ENCODE measurements at places on chromosomes 12 and 14.

DNA sequence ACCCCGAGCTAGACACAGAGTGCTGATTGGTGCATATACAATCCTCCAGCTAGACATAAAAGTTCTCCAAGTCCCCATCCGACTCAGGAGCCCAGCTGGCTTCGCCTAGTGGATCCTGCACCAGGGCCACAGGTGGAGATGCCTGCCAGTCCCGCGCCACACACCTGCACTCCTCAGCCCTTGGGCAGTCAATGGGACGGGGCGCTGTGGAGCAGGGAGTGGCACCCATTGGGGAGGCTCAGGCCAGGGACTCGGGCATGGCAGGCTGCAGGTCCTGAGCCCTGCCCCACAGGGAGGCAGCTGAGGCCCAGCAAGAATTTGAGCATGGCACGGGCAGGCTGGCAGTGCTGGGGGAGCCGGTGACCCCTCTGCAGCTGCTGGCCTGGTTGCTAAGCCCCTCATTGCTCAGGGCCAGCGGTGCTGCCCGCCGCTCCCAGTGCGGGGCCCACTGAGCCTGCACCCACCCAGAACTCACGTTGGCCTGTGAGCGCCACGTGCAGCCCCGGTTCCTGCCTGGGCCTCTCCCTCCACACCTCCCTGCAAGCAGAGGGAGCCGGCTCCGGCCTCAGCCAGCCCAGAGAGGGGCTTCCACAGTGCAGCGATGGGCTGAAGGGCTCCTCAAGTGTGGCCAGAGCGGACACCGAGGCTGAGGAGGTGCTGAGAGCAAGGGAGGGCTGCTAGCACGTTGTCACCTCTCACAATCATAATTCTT is 136.7 kb downstream of the PAWR start:
- no peak overlapping the region for H3K4me3 ChIP-seq
- H3K4me1 ChIP-seq: no peaks in the 10 kb centered on the region
- no peaks in the 10 kb centered on the region for H3K36me3 ChIP-seq
- DNase-seq: no peak
- no peak overlapping the region for H3K27ac ChIP-seq

DNA sequence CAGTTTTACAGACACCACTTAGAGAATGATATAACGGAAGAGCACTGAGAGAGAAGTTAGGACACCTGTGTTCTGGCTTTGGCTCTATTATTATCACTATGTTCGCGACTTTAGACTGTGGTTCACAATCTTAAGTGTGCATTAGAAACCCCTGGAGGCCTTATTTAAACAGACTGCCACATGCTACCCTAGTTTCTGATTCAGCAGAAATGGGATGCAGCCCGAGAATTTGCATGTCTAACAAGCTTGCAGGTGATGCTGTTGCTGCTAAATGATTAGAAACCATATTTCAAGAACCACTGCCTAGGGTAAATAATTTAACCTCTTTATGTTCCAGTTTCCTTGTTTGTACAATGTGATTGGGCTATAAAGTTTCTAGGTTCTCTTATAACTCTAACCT is 3.6 kb upstream of the RAD51AP1 start:
- DNase-seq: no peak
- no peaks in the 10 kb centered on the region for H3K27me3 ChIP-seq
- no peak overlapping the region for H3K27ac ChIP-seq
- H3K4me3 ChIP-seq: no peak overlapping the region
- peaks cover 22% of the 10 kb centered on the region for H3K4me1 ChIP-seq

- no peak overlapping the region for H3K27ac ChIP-seq
- no peak for DNase-seq
- no peak overlapping the region for H3K4me3 ChIP-seq
- H3K36me3 ChIP-seq: no peaks in the 10 kb centered on the region
Measured at GRCh38 chr12:4962539-4963486, 53.1 kb downstream of the KCNA1 start.

DNA sequence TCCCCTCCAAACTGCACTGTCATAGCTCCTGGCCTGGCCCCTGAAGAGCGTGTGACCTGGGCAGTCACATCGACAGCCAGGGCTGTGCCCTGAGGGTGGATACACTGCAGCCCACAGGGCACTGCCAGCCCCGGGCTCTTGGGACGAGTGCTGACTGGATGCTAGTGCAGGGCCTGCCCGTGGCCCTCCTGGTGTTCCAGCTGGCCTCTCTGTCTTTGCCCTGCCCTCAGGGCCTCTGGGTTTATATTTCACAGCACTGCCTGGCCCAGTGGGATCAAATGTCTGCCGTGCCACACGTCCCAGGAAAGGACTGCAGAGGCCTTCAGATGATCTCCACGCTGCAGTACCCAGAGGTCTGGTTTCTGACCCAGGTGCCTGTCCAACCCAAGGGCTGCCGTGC is 10.1 kb upstream of the CCDC197 start:
- H3K36me3 ChIP-seq: no peaks in the 10 kb centered on the region
- DNase-seq: no peak
- no peak overlapping the region for H3K4me3 ChIP-seq
- H3K27ac ChIP-seq: no peak overlapping the region

DNA sequence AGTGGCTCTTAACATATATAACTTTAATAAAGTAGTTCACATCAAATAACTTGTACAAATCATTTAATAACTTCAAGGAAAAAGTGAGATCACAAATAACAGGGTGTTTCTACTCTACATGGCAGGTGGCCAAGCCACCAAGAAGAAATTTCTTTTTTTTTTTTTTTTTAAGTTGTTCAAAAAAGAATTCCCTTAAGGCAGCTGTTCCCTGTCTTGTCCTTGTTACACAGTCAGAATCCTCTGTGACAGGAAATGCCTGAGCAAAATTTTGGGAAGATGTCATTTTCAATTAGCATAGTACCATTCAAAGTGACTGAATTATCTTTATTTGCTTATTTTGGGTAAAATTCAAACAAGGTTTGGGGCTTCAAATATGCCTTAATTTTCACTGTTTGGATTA is 79.4 kb downstream of the LIN7A start:
- no peaks in the 10 kb centered on the region for H3K4me1 ChIP-seq
- no peak overlapping the region for H3K27ac ChIP-seq
- no peak for DNase-seq
- no peak overlapping the region for H3K4me3 ChIP-seq
- no peaks in the 10 kb centered on the region for H3K36me3 ChIP-seq

GRCh38 chr14:31371646-31372045 is 48.7 kb downstream of the HEATR5A start:
- peak overlapping the region; percentile 41 for H3K27ac ChIP-seq
- DNase-seq: no peak
- peaks cover 14% of the 10 kb centered on the region for H3K4me1 ChIP-seq
- H3K4me3 ChIP-seq: peak overlapping the region; percentile 22

DNA sequence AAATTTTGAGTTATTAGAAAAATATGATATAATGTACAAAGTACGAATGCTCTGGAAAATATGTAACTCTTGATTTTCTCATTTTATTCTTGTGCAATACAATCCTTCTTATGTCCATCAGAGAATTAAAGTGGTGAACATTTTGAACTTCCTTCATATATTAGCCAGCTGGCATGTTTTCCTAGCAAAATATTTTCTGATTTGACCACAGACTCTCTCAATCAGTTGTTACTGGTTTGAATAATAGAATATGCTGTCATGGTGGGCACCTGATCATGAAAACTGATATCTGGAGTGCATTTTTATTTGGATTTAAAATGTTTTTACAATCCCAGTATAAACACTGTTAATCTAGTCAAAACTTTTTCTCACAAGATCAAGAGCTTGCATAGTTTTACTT is 24.2 kb downstream of the PARPBP start:
- no peak overlapping the region for H3K4me3 ChIP-seq
- H3K27me3 ChIP-seq: no peaks in the 10 kb centered on the region
- H3K4me1 ChIP-seq: peaks cover 20% of the 10 kb centered on the region
- H3K27ac ChIP-seq: no peak overlapping the region
- peaks cover 48% of the 10 kb centered on the region for H3K36me3 ChIP-seq

- no peak for DNase-seq
- no peak overlapping the region for H3K4me3 ChIP-seq
- H3K27me3 ChIP-seq: no peaks in the 10 kb centered on the region
- peaks cover 4% of the 10 kb centered on the region for H3K36me3 ChIP-seq
- no peak overlapping the region for H3K27ac ChIP-seq
Measured at GRCh38 chr12:26636710-26637328, 196.2 kb downstream of the ITPR2 start.

GRCh38 chr12:94025068-94025467 is 123.3 kb upstream of the PLXNC1 start:
- no peak overlapping the region for H3K27ac ChIP-seq
- DNase-seq: no peak
- no peaks in the 10 kb centered on the region for H3K27me3 ChIP-seq
- H3K36me3 ChIP-seq: no peaks in the 10 kb centered on the region
- H3K4me3 ChIP-seq: no peak overlapping the region

- H3K4me1 ChIP-seq: no peaks in the 10 kb centered on the region
- no peak for DNase-seq
- no peaks in the 10 kb centered on the region for H3K36me3 ChIP-seq
- no peak overlapping the region for H3K27ac ChIP-seq
Measured at GRCh38 chr12:127411166-127411915, 855.6 kb upstream of the TMEM132C start.

DNA sequence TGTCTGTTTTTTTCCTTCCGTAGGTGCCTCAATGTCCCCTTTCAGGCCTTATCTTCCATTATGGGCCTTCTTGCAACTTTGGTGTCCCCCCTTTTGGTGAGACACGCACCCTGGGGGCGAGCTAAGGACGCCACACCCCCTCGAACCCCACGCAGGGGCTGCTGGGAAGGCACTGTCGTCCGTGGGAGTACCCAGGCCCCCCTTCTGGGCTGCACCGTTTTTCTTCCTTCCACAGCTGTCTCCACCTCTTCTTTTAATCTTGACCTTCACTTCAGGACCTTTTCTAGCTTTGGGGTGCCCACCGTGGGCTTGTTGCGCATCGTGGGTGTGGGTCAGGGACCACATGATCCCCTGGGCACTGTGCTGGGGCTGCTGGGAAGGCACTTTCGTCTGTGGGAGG is 271.8 kb downstream of the ALG10 start:
- DNase-seq: no peak
- H3K27ac ChIP-seq: no peak overlapping the region
- no peak overlapping the region for H3K4me3 ChIP-seq

GRCh38 chr12:105322070-105322469 is 8.4 kb upstream of the C12orf75 start:
- no peak for DNase-seq
- peak overlapping the region; percentile 38 for H3K4me3 ChIP-seq
- H3K4me1 ChIP-seq: peaks cover 71% of the 10 kb centered on the region
- H3K27ac ChIP-seq: no peak overlapping the region
- no peaks in the 10 kb centered on the region for H3K27me3 ChIP-seq

GRCh38 chr14:37870632-37871346 is 275.4 kb downstream of the TTC6 start:
- peaks cover 3% of the 10 kb centered on the region for H3K27me3 ChIP-seq
- DNase-seq: no peak
- H3K4me3 ChIP-seq: no peak overlapping the region
- no peak overlapping the region for H3K27ac ChIP-seq
- peaks cover 7% of the 10 kb centered on the region for H3K4me1 ChIP-seq

GRCh38 chr14:91328313-91329050 is 84.0 kb upstream of the GPR68 start:
- no peak overlapping the region for H3K4me3 ChIP-seq
- peak overlapping the region; percentile 53 for H3K27ac ChIP-seq
- H3K4me1 ChIP-seq: peaks cover 65% of the 10 kb centered on the region
- peaks cover 68% of the 10 kb centered on the region for H3K36me3 ChIP-seq
- no peaks in the 10 kb centered on the region for H3K27me3 ChIP-seq

- H3K36me3 ChIP-seq: no peaks in the 10 kb centered on the region
- H3K27ac ChIP-seq: no peak overlapping the region
- no peak for DNase-seq
Measured at GRCh38 chr14:56528927-56529326, 50.7 kb upstream of the TMEM260 start.

GRCh38 chr14:105285174-105285573 is 15.6 kb downstream of the BRF1 start:
- H3K4me3 ChIP-seq: no peak overlapping the region
- H3K4me1 ChIP-seq: peaks cover 17% of the 10 kb centered on the region
- H3K27me3 ChIP-seq: no peaks in the 10 kb centered on the region
- H3K27ac ChIP-seq: no peak overlapping the region
- no peak for DNase-seq

DNA sequence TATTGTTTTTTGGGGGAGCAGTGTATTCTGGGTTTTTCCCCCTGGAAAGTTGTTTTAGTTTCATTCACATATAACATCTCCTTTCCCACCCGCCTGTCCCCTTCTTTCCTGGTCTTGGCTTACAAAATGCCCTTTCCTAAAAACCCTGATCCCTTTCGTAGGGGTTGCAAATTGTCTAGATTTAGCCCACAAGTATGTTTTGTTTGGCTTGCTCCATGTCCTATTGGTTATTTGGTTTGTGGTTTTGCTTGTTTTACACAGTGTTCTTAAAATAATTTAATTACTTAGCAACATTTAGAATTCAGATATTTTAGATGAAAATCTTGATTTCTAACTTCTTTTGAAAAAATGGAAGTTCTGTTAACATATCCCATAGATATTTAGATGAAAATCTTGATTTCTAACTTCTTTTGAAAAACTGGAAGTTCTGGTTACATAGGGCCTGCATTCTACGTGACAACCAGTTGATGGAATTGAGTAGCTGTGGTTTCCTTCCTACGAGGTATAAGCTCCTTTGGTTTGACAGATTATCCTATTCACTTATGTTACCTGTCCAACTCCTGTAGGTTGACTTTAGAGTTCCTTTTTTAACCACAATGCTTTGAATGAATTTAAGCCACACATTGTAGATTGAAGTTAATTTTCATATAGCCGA is 89.2 kb upstream of the TMEM263 start:
- H3K36me3 ChIP-seq: peaks cover 16% of the 10 kb centered on the region
- no peak for DNase-seq
- H3K27ac ChIP-seq: no peak overlapping the region
- no peaks in the 10 kb centered on the region for H3K27me3 ChIP-seq
- peaks cover 2% of the 10 kb centered on the region for H3K4me1 ChIP-seq

GRCh38 chr14:21997300-21997699 is 323.7 kb upstream of the OR4E1 start:
- DNase-seq: peak; percentile 35
- peak overlapping the region; percentile 91 for H3K27ac ChIP-seq
- no peaks in the 10 kb centered on the region for H3K27me3 ChIP-seq
- H3K4me1 ChIP-seq: peaks cover 36% of the 10 kb centered on the region
- H3K4me3 ChIP-seq: peak overlapping the region; percentile 92

DNA sequence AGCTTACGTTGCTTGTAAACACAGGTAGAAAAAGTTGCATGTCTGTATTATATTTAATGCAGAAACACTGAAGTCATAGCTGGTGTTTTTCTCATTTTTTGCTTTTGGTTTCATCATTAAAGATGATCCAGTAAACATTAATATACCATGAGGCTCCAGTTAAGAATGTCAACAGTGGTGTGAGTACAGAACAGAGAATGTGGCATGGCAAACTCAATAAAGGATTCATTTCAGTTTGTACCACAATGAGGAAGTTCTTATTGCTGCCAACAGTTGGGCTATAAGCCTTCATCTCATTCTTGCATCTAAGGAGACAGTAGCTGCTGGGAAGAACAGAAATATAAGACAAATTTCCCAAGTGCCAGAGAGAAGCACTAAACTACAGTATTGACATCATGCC is 72.1 kb upstream of the ST8SIA1 start:
- H3K27ac ChIP-seq: no peak overlapping the region
- peaks cover 10% of the 10 kb centered on the region for H3K4me1 ChIP-seq
- DNase-seq: no peak
- peaks cover under 1% of the 10 kb centered on the region for H3K36me3 ChIP-seq

DNA sequence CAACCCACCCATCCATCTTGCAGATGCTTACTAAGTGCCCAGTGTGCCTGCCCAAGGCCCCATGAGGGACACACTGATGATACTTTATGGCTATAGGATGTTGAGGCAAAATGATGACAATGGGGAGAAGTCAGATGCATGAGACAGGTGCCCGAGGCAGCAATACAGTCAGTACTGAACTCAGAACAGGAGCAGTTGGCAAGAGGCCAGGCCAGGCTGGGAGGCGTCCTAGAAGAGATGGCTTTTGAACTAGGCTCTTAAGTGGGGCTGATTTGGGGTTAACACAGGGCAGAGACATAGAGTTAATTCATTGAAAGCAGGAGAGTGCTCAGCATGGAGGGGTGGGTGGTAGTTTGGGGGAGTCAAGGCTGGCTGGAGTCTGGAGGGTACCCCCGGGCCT is 15.6 kb downstream of the PLBD2 start:
- H3K4me1 ChIP-seq: peaks cover 6% of the 10 kb centered on the region
- H3K27ac ChIP-seq: no peak overlapping the region

All from T-helper 2 cell treated with Interferon-gamma antibody and Interleukin-4, amounts not matched to agents 5 μg/mL and 100 μg/mL, for 36 hours (primary cell).